Dermis microvascular lymphatic vessel endothelial cell (primary cell): ENCODE measurements at places on chromosomes 2 and 18.
A peak's percentile ranks its signal among the peaks of the same experiment; 100 is the strongest.

GRCh38 chr18:77019641-77020040 lies 112.9 kb downstream of the MBP start:
- DNase-seq: no peak

- no peak for DNase-seq
These were observed 9.2 kb upstream of the DNAH7 start for GRCh38 chr2:196077821-196078220.

GRCh38 chr2:12896318-12896982 lies 179.7 kb downstream of the TRIB2 start:
- no peak for DNase-seq

DNA sequence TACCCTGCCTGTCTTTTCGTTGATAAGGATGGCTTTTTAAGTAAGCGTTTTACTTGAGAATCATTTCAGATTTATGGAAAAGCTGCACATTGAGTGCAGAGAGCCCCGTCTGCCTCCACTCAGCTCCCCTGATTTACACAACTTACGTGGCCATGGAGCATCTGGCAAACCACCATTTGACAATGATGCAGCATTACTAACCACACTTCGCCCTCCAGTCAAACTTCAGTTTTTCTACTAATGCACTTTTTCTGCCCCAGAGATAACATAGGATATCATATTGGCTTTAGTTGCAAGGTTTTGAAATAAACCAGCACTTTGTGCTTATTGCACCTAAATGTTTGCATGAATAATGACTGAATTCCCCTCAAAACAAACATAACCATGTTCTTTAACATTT lies 165.1 kb upstream of the TPO start:
- no peak for DNase-seq

DNA sequence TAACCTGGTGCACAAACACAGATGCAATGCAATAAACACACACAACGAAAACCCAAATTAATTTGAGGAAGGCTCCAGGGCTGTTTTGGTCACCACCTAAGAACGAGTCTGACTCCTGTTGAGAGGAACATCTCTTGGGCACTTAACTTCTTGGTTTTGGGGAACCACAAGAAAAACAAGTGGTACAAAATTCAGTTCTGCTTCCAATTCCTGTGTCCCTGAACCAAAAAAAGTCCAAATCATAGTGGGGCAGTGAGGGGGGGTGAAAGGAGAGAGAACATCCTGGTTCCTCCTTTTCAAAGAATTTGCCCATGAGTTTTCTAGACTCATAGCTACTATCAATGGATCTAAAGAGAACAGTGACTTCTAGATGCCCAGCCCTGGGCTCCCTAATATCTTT lies 143.6 kb downstream of the COL4A4 start:
- no peak for DNase-seq

DNA sequence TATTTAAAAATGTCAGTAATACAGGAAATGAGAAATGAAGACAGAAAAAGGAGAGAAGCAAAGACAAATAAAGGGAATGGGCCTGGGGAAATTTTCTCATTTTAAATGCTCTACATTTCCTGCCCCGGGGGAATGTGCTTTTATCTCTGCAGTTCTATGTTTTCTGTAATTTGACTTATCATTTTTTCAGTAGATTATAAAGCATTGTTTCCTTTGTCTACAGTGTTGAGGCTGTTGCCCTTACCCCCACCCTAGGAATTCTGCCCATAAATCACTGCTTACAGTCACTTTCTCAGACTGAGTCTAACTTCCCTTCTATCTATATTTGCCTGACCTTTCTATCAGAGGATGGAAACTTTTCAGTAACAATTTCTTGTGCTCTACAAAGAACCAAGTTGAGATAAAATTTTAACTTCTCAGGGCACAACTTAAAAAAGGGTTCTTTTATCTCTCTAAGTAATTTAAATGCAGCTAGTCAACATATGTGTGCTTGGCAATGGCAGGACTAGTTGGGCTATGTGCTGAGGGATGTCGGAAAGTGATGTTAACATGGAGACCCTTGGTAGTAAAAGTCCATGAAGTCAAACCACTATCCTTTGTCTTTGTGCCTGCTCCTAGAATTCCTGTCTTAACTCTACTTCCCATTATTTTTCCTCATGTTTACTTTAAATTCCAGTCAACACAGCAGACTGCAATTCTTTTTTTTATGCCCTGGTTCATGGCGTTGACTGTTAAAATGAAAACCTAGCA lies 146.5 kb upstream of the MMADHC start:
- peak; percentile 92 for DNase-seq

- no peak for DNase-seq
These were observed 161.4 kb downstream of the PLCL1 start for GRCh38 chr2:197965756-197966155.

DNA sequence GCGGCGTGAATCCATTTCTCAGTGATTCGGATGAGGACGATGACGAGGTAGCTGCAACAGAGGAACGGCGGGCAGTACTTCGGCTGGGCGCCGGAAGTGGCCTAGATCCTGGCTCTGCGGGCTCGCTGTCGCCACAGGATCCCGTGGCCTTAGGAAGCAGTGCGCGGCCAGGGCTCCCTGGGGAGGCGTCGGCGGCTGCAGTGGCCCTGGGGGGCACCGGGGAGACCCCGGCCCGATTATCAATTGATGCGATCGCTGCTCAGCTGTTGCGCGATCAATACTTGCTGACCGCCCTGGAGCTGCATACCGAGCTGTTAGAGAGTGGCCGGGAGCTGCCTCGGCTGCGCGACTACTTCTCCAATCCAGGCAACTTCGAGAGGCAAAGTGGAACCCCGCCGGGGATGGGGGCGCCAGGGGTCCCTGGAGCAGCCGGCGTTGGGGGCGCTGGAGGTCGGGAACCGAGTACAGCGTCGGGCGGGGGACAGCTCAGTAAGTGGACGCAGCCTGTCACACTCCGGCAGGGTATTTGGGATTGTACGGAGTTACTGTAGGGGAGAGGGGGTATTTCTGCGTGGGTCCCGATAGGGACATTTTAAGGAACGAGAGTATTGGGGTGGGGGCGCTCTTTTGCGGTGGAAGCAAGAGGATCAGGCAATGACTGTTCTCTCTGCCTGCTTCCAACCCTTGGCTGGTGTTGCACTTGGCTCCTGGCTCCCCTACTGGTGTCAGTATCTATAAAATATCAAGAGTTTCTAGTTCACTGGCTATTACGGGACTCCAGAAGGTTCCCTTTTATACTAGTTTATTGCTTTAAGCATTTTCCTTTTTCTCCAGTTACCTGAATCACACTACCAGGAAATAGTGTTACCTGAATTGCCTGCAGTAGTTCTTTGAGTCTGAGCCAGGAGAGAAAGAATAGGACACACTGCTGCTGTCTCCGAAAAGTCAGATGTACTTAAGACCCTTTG lies 772 bp downstream of the RELCH start:
- no peak for DNase-seq

DNA sequence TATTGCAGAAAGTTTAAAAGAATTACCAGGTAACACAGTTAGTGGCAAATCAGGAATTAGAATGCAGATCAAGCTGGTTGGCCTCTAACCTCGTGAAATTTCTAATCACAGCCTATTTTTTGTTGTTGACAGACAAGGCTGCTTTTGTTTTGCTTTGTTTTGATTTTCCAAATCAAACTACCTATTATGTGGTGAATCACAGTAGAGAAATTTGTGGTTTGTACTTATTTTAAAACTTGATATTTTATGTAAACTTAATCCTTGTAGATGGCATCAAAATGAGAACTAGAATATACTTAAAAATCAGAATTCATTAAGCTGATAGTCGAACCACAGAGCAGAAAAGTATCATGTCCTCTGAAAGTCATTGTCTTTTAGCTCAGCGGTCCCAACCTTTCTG lies 258.1 kb downstream of the CTNNA2 start:
- DNase-seq: no peak

- no peak for DNase-seq
These were observed 230.0 kb upstream of the MGAT5 start for GRCh38 chr2:134023854-134024253.

- DNase-seq: no peak
These were observed 21.6 kb downstream of the ADCY3 start for GRCh38 chr2:24898122-24899109.

DNA sequence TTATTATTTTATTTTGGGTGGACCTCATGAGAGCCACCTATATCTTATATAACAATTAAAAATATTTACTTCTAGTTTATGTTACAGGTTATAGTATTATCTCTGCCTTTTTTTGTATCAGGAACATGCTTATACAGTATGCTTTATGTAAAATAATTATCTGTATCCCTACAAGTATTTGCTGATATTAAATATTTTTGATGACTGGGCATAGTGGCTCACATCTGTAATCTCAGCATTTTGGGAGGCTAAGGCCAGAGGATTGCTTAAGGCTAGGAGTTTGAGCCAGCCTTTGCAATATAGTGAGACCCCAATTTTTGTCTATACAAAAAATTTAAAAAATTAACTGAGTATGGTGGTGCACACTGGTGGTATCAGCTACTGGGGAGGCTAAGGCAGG lies 39.6 kb downstream of the MOB4 start:
- no peak for DNase-seq

DNA sequence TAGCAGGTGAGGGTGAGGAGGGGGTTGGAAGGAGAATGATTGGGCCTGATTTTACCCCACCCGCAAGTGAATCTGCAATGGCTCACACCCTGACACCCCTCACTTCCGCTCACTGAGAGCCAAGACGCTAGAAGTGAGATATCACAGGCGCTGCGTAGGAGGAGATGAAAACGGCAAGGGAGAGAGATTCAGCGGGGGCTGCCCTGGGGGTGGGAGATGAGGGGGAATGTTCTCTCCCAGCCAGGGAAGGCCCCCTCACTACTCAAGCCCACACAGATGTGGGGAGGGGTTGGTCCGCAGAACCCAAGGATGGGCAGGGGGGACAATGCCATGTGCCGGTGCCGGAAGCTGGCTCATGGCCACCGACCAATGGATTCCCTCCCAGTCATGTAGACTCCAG lies 32.9 kb downstream of the LOXHD1 start:
- DNase-seq: no peak

GRCh38 chr2:145350011-145350410 lies 830.1 kb upstream of the ZEB2 start:
- DNase-seq: no peak

- no peak for DNase-seq
These were observed 28.1 kb downstream of the GFPT1 start for GRCh38 chr2:69358914-69359313.

DNA sequence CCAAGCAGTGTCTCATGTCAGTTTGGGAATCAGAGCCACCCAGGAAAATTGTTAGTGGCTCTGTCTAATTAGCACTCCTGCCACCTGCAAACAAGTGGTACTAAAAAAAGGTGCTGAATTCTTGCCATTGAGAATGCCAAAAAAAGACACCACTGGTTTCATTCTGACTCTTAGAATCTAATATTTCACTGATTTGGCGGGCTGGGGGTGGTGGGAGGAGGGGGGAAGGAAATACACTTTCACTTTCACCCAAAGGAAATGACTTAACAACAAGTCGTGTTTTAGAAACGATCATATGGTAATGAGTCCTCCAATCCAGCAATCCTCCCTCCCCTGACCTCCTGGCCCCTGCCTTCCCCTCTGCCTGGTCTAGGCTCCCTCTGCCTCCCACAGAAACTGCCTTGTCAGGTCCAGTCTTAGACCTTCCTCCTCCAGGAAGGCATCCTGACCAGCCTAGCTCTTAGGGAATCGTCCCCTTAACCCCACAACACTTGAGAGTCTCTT lies 4.4 kb upstream of the KLHL29 start:
- DNase-seq: peak; percentile 94

DNA sequence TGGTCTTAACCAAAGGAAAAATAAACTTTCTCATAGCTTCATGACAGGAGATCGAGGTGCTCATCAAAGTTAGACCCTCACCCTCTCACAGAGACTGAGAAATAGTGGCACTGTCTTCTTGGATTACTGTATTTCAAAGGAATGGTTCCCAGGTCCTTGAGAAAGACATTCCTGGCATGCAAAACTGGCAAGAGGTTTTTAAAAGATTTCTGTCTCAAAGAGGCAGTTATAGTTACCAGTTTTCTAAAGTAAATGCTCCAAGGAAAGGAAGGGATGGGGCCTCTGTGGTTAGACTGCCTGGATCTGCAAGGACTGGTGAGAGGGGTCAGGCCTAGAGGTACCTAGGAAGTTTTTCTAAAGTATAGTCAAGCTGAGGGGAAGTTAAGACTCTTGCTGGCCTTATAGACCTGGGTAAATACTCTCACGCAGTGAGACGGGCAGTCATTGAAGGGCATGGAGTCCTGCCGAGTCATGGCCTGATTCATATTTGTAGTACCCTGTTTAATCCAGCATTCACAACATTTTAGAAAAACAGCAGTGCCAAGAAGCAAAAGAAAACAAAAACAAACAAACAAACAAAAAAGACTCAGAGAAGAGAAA lies 226.1 kb downstream of the DOK6 start:
- DNase-seq: no peak

DNA sequence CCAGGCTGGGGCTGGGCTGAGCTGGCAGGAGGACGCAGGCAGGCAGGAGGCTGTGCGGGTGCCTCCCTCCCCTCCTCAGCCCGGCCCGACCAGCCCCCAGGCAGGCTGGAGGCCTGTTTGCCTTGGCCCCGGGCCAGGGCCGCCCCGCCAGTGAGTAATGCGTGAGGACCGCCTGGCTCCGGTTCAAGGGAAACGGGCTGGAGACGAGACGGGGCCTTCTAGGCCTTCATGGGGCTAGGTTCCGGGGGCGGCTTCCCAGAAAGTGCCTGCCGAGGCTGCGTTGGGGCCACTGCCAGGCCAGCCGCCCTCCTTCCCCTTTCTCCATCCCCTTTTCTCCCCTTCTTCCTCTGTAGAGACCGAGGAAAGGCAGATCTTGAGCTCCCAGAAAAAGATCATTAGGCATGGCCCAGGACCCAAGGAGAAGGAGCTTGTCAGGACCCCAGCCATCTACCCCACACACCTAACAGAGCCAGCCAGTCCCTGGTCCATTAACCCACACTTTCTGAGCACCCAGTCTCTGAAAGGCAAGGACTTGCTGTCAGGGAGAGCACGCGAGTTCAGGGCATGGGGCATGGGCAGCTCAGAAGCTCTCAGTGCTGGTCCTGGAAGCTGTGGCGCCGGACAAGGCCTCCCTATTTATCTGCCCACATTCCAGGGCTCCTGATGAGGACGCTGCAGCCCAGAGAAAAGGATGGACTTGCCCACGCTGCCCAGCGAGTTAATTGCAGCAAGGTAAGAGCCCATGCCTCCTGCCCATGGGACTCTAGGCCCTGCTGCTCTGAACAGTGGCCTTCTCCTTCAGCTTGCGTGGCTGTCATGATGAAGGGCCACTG lies 48.5 kb downstream of the SMAD7 start:
- DNase-seq: peak; percentile 95
